ENCODE measurements at places on chromosomes 3 and 15.
A peak's percentile ranks its signal among the peaks of the same experiment; 100 is the strongest.

GRCh38 chr15:31523027-31523654 is 196.5 kb downstream of the KLF13 start:
- no peak for DNase-seq

- DNase-seq, result no peak
These were observed 72.0 kb downstream of the CCNL1 start for GRCh38 chr3:157087780-157088600.

GRCh38 chr15:68114840-68115239 is 60.7 kb downstream of the PIAS1 start:
- no peak for DNase-seq

DNA sequence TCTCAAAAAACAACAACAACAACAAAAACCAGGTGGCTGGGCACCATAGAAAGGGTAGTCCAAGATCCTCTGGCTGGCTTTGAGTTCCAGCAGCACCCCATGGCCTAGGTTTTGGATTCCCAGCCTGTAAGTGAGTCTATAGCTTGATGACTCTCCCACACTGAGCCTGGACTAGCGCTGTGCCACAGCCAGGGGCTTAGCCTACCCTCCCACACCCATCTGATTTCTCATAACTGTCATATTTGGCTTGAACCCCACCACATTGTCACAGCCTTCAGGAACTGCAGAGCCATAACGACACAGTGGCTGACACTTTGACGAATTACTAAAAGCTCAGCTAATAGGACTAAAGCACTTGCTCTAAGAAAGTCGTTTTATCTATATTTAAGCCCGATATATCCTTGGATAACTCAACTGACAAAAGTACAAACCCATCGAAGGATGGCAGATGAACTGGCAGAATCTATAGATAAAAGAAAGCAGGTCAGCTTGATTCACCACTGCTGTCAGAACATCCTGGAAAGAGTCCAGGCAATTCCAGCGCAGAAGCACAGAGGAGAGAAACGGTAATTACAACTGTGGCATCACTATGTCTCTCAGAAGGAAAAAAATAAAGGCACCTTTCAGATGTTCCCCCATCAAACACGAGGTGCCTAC is 62.1 kb downstream of the HOMER2 start:
- DNase-seq, result no peak

DNA sequence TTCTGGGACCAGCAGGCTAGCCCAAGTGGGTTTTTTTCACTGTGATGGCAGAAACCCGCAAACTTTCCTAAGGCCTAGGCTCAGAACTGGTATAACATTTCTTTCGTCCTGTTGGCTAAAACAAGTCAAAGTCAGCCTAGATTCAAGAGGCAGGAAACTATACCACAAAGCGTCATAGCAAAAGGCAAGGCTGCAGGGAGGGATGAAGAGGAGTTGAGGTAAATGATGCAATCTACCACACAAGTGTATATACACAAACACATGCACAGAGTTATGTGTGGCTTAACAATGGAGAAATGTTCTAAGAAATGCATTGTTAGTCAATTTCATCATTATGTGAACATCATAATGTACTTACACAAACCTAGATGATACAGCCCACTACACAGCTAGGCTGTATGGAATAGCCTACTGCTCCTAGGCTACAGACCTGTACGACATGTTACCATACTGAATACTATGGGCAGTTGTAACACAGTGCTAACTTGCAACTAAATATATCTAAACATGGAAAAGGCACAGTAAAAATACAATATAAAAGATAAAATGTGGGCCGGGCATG is 225.6 kb downstream of the TBL1XR1 start:
- DNase-seq, result no peak

GRCh38 chr3:186318135-186318534 is 43.9 kb downstream of the DGKG start:
- DNase-seq, result no peak

DNA sequence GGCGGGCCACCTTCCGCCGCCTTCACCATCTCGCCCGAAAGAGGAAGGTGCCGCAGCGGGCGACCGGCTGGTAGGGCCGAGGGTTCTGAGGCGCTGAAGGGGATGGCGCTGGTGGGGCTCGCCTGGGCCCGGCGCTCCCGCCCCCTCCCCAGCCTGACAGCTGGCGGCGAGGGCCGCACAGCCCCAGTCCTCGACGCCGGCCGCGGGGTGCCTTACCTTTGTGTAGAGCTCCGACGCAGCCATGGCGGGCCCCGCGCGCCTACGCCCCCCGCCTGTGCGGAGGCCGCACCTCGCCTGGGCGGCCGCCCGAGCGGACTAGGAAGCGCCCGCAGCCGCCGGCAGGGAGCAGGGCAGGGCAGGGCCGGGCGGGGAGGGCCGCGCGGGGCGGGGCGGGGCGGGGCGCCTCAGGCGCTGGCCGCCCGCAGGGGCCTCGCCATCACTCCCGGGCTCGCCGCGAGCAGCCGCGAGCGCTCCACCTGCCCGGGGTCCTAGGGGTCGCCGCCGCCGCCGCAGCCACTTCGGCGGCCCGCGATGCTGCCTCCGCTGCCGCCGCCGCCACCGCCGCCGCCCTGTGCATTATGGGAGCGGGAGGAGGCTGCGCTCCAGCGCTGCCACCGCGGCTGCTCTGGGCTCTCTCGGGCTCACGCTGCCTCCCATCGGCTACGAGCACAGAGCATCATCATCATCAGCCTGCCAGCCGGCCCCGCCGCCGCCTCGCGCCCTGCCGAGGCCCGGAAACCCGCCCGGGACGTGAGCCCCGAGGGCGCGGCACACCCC is at the start of gene MYO5A:
Gene MYO5A, minus strand, starts transcription at position 317 of the 777 bp plus-strand sequence. Its CDS starts 74 bp downstream, at position 243.
- peak; percentile 18 for DNase-seq

- DNase-seq, result no peak
These were observed 892.4 kb downstream of the ROBO1 start for GRCh38 chr3:78875436-78875835.

DNA sequence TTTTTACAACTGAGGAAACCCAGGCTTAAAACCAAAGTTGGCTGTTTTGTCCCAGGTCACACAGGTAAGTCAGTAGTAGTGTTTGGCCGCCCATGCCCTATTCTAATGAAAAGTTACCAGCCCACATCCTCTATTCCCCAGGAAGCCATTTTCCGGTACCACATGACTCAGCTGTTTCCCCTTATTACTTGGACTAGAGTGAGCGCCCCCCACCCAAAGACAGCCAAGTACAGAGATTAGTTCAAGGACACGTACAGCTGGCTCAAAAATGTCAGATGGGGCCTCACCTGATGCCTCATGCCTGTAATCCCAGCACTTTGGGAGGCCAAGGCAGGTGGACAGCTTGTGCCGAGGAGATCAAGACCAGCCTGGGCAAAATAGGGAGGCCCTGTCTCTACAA is 8.5 kb upstream of the KLHL6 start:
- no peak for DNase-seq

DNA sequence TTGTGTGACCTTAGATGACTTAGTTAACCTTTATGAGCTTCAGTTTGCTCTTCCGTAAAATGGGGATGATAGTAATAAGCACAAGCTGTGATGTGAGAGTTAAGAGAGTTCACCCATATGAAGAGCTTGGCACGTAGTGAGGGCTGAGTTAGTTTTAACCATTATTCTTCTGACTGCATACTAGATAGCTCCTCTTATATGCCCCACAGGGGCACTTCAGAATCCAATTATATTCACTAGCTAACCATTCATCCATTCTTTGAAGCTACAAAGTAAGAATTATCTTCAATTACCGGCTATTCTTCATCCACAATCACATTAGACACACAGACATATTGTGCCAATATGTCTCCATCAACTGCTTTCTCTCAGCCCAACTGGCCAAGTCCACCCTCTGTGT is 159.0 kb upstream of the STT3B start:
- DNase-seq, result no peak

DNA sequence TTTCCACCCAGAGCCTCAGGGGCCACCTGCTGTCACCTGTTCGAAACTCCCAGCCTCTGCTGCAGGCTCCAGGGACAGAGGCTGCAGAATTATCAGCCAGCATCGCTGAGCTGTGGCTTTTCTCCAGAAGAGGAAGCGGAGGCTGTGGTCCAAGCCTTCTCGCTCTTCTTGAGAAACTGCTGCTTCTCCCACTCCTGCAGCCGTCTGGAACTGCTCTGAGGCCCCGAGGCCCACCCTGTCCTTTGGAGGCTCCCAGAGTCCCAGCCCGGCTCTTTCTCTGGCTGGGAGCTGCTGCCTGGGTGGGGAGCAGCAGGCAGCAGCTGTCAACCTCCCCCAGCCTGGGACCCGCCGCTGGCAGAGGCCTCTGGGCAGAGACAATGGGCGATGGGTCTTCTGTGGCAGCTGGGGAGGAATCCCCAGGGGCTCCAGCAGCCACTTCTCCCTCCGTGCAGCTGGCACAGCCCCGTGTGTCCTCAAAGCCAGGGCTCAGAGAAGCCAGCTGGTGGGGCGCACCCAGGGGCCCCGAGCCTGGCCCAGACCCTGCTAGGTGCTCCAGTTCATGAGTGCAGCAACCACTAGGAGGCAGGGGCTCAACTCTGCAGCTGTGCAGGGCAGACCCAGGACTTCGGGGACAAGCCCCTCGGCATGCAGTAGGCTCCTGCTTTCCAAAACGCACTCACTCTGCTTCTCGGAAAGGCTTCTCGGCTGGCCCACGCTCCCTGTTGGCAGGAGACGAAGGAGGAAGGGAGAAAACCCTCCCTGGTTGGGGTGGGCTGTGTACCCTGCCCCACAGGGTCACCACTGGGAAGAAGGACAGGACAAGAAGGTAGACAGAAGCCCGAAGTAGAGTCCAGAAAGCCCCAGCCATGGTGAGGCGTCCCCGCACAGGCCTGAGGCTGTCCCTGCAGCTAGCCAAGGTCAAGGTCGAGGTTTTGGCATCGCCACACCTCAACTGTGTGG is 49.9 kb upstream of the FURIN start:
- DNase-seq, result no peak

DNA sequence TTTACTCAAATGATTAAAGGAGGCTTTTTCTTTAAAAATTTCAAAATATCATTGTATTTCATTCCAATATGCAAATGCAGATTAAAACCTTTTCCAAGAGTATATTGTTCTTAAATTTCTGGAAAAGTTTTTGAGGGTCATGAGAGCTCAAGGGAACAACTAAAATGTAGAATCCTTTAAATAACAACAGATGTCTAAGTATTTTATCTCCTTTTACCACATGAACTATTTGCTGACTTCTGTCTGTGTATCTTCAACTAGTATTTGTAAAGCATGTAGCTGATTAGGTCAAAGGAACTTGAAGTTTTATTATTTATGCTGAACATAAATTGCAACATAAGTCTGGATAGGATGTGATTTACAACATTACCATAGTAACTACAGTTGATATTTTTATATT is 402.6 kb downstream of the CNTN6 start:
- DNase-seq, result no peak

DNA sequence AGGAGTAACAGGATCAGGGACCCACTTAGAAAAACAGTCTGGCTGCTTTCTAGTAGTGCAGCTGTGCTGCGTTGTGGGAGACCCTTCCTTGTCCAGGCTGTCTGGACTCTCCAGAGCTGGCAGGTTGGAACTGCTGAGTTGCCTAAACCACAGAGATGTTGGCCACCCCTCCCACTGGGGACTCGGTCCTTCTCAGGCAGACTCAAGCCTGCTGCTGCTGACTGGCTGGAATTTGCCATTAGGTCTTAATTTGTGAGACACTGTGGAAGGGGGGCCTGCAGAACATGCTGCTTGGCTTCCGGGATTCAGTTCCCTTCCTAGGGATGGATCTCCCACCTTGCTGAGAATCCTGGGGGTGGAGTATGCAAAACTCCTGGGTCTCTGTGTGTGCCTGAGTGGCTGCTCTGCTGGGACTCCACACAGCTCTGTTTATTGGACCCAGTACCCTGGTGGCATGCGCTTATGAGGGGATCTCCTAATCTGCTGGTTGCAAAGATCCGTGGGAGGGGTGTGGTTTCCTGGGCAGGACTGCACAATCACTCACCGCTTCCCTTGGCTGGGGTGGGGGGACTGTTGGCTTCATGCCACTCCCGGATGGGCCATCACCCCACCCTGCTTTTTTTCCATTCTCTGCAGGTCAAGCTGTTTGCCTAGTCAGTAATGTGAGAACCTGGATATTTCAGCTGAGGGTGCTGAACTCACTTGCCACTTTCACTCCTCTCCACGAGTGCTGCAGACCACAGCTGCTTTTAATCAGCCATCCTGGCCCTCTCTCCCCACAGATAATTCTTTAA is 150.5 kb downstream of the CFAP20DC start:
- no peak for DNase-seq

GRCh38 chr3:177105623-177106022 is 91.7 kb downstream of the TBL1XR1 start:
- no peak for DNase-seq
